ENCODE measurements at places on chromosomes 1 and 21. TPM values are rescaled to one million over a fixed set of nuclear protein-coding genes. Genes with fewer than 3 reads are reported as not detected.

DNA sequence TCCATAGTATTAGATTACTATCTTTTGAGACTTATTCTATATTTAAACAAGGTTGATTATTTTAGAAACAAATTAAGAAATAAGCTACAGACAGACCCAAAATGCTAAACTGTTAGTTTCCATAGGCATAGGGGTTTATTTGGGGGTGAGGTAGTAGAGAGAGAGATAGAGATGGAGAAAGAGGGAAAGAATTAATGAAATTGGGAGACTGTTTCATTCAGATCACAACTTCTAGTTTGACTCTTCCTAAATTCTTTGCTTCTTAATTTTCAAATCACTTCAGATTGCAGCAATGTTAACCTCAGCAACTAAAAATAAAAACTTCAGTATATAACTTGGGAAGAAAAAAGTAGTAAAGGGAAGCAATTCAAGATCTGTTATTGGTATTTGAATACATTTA is 3.4 kb downstream of the JUN start:
- peaks cover 13% of the 10 kb centered on the region for H3K4me1 ChIP-seq
- peak overlapping the region; percentile 11 for H3K27ac ChIP-seq
- no peak for DNase-seq
- H3K4me3 ChIP-seq, result peak overlapping the region; percentile 31

The CLCA1 gene
- not detected for total RNA-seq

DNA sequence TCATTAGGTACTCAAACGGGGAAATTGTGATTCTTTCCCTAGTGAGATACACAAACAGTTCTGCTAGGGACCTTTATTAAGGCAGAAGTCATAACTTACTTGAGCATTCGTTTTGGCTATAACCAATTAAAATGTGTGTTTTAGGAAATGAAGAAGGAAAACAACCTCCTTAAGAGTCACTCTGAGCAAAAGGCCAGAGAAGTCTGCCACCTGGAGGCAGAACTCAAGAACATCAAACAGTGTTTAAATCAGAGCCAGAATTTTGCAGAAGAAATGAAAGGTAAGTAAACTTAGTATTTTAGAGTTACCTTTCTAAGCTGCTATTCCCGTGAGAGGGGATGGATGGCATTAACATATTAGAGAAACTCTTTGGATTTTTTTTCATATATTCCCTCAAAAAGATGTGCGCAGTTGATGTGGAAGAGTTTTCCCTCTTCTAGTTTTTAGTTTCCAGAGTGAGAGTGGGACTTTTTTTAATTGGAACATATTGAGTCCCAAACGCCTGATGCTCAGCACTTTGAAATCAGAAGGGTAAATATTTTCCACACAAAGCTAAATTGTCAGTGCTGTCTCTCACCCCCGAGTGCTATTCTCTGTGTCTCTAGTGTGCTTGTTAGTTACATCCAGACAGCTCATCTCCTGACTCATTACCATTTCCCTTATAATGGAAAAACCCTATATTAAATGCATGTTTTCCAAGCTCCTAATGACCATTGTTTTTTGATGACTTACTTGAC is 34.9 kb downstream of the CENPF start:
- DNase-seq, result no peak
- H3K27me3 ChIP-seq, result no peaks in the 10 kb centered on the region
- no peak overlapping the region for H3K4me3 ChIP-seq
- peaks cover 6% of the 10 kb centered on the region for H3K36me3 ChIP-seq

The SASS6 gene
- total RNA-seq, result 8.3 TPM

The CD46 gene
- 88.2 TPM for total RNA-seq

The TOR1AIP1 gene
- 84.0 TPM for total RNA-seq

The TENT5C gene
- total RNA-seq, result 86.2 TPM

DNA sequence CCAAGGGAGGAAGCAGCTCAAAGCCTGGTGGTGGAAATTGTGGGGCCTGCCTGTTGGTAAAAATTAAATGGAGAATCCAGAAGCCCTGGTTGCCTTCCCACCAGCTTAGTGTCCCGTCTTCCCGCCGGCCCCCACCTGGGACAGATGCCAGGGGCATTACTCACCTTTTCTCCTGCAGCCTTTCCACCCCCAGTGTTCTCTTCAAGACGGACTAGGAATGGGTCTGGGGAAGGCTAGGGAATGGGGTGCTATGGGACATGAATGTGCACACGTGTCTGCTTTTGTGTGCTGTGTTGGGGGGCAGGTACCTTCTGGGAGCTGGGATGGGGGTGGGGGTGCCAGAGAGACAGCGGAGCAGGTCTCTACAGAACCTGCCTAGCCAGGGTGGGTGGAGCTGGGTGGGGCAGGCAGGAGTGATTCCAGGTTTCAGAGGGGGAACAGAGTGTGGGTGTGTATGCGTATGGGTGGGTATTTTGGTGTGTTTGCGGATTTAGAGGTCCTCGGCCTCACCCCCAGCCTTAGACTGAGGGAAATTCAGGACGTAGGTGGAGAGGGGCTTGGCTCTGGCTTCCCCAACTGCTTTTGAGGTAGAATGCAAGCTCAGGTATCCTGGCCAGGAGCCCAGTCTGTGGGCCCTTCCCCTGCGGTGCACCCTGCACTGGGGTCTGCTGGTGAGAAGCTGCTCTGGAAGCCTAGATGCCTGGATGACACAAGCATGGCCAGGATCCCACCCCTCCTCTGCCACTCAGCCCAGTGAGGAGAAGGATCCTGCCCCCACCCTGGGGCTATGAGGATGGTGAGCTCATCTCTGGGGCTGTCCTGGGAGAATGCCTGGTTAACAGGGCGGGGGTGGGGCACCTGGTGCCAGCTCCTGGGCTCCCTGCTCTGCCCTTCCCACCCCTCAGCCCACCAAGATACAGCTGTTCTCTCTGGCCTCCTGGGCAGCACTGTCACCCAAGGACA is 7.8 kb downstream of the VANGL2 start:
- no peak overlapping the region for H3K27ac ChIP-seq
- no peak for DNase-seq
- H3K36me3 ChIP-seq, result no peaks in the 10 kb centered on the region
- no peaks in the 10 kb centered on the region for H3K27me3 ChIP-seq

DNA sequence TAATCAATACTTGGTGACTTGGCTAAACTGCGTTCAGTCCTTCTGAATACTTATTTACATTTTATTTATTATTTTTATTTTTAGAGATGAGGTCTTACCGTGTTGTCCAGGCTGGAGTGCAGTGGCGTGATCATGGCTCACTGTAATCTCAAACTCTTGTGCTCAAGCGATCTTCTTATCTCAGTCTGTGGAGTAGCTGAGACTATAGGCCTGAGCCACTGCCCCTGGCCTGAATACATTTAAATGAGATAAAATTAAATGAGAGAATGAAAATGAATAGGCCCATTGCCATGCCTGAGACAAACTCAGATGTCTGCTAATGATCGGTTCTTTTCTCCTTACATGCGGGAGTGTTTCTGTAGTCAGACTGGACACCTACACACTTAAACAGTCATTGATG is 86.0 kb downstream of the GALNT2 start:
- DNase-seq, result no peak
- H3K27me3 ChIP-seq, result no peaks in the 10 kb centered on the region
- H3K27ac ChIP-seq, result no peak overlapping the region
- no peaks in the 10 kb centered on the region for H3K36me3 ChIP-seq
- H3K4me3 ChIP-seq, result no peak overlapping the region

GRCh38 chr1:242743983-242744780 is 219.7 kb upstream of the PLD5 start:
- no peak for DNase-seq
- H3K36me3 ChIP-seq, result peaks cover 7% of the 10 kb centered on the region
- no peak overlapping the region for H3K4me3 ChIP-seq
- H3K27ac ChIP-seq, result no peak overlapping the region
- no peaks in the 10 kb centered on the region for H3K4me1 ChIP-seq
- no peaks in the 10 kb centered on the region for H3K27me3 ChIP-seq

DNA sequence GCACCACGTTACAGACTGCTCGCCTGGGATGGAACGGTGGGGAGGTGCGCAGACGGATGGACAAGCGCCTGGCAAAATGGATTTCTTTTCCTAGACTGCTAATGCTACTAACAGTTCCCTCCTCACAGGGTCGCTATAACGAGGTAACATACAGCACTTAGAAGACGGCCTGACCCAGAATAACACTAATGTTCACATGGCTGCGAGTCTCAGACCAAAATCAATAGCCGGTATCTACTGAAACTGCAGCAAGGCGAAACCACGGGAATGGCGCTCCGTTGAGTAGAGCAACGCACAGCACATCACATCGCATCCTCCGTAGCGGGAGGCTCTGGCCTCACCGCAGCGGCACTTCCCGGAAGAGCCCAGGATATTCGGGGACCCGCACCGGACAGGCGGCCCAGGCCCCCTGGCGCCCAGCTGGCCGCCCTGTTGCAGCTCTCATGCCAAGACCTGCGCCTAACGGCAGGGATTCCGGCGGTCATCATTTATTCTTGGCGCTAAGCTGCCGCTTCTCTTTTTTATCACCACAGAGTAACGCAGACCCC is 46.6 kb downstream of the VPS26C start:
- peaks cover 6% of the 10 kb centered on the region for H3K36me3 ChIP-seq
- no peaks in the 10 kb centered on the region for H3K27me3 ChIP-seq
- H3K27ac ChIP-seq, result peak overlapping the region; percentile 90
- peaks cover 52% of the 10 kb centered on the region for H3K4me1 ChIP-seq
- peak; percentile 70 for DNase-seq

DNA sequence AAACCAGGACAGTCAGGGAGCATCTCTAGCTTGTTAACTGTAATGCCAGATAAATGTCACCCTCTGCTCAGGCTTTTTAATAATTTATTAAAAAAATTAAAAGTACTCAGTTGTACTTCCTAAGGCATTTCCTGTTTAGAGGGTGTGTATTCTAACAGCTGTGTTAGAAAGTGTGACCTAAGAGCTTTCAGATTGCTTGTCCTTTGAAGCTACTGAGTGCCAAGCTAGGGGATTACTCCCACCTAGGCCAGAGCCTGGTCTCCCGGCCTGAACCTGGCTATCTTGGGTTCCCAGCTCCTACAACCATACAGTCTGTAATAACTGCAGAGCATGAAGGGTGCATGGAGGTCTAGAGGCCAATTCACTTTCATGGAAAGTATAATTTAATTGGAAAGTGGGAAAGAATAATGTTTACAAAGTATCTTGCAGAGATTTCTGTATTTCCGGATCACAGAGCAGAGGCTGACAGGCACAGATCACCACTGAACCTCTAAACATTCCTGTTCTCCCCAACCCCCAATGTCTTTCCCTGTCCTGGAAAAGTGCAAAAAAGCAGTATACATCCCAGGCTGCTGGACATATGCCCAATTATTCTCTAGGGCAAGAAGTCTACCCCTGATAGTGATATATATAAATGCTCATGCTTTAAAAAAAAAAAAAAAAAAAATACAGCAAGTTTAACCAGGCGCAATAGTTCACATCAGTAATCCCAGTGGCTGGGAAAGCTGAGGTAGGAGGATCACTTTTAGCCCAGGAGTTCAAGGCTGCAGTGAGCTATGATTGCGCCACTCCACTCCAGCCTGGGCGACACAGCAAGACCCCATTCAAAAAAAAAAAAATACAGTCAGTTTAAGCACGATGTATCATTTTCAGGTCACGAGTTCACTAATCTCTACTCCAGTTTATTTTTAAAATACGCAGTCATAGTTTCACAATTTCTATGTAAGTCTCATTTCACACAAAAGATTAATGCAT is 36.7 kb upstream of the RAP1A start:
- H3K4me1 ChIP-seq, result peaks cover 8% of the 10 kb centered on the region
- H3K27me3 ChIP-seq, result no peaks in the 10 kb centered on the region
- no peak overlapping the region for H3K27ac ChIP-seq
- no peak overlapping the region for H3K4me3 ChIP-seq

The FABP3 gene
- not detected for total RNA-seq

DNA sequence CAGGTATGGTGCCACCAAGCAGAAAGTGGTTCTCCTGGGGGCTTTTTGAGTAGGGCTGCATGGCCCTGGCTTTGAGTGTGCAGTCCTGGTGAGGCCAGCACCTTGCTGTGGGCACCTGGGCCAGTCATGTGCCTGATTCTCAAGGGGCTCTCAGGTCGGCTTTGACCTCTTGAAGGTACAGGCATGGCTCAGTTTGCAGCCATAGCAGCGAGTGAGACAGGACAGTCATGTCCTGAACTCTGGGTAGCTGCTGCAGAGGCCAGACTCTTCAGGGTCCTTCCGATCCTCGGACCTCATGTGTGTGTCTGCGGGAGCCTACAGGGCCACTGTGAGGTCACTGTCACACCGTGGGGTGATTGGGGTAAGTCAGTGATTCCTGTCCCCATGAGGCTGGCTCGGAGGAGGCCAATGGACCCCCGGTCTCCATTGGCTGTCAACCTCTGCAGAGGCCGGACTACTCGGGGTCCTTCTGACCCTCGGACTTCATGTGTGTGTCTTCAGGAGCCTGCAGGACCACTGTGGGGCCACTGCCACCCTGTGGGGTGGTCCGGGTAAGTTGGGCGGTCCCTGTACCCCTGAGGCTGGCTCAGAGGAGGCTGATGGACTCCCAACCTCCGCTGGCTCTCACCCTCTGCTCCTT is 95.2 kb upstream of the C1orf174 start:
- peaks cover 5% of the 10 kb centered on the region for H3K4me1 ChIP-seq
- no peak overlapping the region for H3K27ac ChIP-seq
- no peak overlapping the region for H3K4me3 ChIP-seq
- no peak for DNase-seq

All from natural killer cell treated with Interleukin-12 subunit alpha and Interleukin-12 subunit beta and Interleukin-15 and Interleukin-18, amount 100 ng/mL, for 72 hours (primary cell).